ENCODE measurements at places on chromosomes 4 and X.

DNA sequence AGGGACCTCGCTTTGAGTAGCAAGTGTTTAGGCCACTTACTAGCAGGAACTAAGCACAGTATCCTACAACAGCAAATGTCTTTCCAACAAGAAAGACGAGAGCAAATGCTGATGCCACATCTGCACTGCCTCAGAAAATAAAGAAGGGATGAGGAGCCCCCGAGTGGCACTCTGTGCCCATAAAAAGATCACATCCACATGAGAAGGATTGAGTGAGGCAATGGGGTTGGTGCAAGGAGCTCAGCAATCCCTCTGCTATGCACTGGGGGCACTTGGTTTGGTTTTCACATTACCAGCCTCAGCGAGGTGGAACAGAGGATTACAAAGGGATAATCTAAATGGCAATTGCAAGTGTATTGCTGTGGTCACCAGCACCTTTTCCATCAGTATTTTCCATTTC lies 252.8 kb upstream of the SLC7A11 start:
- DNase-seq = no peak

DNA sequence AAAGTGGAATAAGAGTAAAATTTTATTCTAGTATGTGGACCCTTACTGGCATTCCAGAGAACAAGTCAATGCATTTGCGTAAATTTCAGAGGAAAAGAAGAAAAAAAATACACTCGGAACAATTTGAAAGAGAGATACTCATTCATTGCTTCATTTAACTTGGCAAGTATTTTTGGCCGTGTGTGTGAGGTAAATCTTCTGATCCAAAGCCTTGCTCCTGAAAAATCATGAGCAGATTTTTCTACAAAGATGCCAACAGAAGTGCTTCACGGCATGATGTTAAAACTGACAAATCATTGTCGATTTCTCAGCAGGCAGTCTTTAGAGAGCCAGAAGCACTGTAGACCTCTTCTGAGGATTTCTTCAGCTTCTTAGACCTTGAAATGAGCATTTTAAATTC lies 194.0 kb downstream of the COX18 start:
- no peak for DNase-seq

DNA sequence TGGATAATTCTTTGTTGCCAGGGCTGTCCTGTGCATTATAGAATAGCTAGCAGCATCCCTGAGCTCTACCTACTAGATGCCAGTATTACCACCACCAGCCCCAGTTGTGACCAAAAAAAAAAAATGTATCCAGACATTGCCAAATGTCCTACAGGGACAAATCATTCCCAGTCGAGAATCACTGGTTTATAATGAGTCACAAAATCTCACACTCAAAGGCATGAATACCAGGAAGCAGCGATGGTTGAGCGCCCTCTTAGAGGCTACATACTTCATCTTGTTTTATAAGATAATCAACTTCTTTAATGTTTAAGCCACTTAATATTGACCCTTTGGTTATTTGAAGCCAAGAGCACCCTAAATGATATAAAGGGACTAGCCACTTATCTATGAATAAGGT lies 297.3 kb downstream of the DHX15 start:
- DNase-seq = no peak

DNA sequence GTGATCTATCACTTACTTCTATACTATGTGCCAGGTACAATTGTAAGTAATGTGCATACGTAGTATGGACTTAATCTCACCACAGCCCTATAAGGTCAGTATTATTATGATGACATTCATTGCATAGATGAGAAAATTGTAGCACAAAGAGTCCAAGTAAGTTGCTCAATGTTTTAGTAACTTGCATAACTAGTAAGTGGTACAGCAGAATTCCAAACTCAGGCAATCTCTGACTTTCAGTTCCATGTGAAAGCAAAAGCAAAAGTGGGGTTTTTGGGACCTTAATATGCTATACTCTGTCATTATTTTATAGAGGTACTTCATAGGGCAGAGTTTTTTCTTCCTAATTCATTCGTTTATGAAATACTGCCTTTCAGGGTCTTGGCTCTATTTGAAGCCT lies 188.8 kb upstream of the VEGFC start:
- no peak for DNase-seq

GRCh38 chrX:131650637-131651410 lies 107.0 kb downstream of the OR13H1 start:
- DNase-seq = no peak

- no peak for DNase-seq
Measured at GRCh38 chr4:39390603-39391002, 16.1 kb upstream of the KLB start.

- no peak for DNase-seq
Measured at GRCh38 chr4:24164054-24164693, 274.3 kb upstream of the PPARGC1A start.

- DNase-seq = no peak
Measured at GRCh38 chrX:129717892-129718291, 20.9 kb upstream of the XPNPEP2 start.

GRCh38 chrX:113933931-113934330 lies 650.0 kb upstream of the HTR2C start:
- DNase-seq = no peak

GRCh38 chr4:180280076-180280475 lies 1963.1 kb upstream of the TENM3 start:
- no peak for DNase-seq

DNA sequence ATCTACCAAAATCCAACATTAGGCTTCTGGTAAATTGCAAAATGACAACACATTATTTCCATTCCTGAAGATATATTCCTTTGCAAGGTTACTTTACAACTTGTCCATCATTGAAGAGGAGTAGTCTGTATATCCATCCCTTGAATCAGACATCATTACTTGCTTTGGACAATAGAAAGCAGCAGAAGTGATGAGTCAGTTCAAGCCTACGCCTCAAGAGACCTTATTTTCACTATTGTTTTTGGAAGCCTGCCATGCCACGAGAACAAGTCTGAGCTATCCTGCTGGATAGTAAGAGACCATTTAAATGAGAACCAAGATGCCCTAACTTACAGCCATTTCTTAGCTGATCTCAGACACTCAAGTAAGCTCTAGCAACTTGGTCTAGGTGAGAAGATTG lies 246.0 kb upstream of the HHIP start:
- no peak for DNase-seq

DNA sequence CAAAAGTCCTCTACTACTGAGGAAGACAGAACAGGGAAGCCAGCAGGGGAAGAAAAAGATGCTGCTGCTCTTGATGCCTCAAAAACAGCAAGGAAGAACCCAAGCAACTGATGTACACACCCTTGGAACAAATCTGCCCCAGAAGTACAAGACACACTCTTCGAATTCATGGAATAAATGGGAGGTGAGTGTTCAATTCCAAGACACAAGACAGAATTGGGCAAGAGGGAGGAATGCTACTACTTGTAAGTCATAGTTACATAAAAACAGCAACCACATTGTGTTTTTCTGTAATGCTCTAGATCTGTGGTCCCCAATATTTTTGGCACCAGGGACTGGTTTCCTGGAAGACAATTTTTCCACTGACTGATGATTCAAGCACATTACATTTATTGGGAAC lies 58.0 kb upstream of the H2AZ1 start:
- no peak for DNase-seq

DNA sequence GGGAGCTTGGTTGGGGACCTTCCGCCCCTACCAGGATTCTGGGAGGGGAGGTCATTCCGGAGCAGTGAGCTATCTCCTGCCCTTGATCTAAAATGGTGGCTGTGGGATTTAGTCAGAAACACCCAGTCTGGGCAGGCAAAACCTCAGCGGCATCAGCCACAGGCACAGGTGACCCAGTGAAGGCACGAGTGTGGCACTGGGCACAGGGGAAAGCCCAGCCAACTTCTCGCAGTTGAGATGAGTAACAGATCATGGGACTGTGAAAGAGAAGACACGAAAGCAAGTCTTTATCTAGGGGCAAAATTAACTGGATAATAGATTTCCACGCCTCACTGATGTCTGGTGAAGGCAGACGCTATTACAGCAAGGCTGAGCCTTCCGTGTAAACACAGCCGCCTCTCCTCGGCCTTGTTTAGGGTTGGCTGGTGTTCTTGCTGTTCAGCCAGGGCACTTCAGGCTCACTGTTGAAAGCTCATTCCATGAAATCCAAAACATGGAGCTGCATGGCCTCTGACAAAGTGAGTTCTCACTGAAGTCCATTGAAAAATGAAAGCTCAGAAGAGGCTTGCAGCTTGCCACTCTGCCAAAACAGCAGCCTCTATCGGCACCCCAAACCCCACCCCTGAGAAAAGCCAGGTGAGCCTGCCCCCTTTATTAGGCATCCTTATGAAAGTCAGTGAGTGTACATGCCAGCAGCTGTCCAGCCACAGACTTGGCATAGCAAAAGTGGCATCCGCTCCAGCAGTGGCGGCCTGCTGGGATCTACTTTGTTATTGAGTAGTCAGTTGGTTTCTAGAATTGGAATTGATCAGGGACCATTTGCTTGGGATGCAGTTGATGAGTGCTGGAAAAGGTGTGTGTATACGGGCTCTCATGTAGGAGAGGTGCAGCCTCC lies 102.3 kb upstream of the MTM1 start:
- no peak for DNase-seq

- DNase-seq = no peak
Measured at GRCh38 chrX:15437724-15438123, 53.5 kb upstream of the VEGFD start.

- no peak for DNase-seq
Measured at GRCh38 chr4:82500435-82501153, 61.2 kb downstream of the TMEM150C start.

- DNase-seq = no peak
Measured at GRCh38 chr4:687971-688853, 739 bp downstream of the SLC49A3 start.

- DNase-seq = no peak
Measured at GRCh38 chr4:41546638-41547037, 8.7 kb downstream of the LIMCH1 start.

- DNase-seq = no peak
Measured at GRCh38 chr4:27662426-27662825, 801.8 kb downstream of the STIM2 start.

DNA sequence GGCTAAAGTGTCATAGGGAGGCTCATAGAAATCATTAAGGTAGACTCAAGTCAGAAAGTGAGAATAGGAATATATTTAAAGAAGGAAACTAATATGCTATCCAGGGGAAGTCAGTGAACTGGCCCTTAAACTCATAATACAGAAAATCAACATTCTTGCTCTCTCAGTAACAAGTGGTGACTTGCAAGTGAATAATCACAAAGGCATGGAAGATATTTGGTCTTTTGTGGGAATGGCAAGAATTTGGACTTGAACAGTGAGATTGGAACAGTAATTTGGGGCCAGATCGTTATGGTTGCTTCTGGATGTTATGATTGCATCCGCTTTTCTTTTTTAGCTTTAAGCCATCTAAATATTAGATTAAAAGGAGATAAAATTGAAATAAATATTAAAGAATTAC lies 103.8 kb downstream of the TBC1D19 start:
- no peak for DNase-seq

DNA sequence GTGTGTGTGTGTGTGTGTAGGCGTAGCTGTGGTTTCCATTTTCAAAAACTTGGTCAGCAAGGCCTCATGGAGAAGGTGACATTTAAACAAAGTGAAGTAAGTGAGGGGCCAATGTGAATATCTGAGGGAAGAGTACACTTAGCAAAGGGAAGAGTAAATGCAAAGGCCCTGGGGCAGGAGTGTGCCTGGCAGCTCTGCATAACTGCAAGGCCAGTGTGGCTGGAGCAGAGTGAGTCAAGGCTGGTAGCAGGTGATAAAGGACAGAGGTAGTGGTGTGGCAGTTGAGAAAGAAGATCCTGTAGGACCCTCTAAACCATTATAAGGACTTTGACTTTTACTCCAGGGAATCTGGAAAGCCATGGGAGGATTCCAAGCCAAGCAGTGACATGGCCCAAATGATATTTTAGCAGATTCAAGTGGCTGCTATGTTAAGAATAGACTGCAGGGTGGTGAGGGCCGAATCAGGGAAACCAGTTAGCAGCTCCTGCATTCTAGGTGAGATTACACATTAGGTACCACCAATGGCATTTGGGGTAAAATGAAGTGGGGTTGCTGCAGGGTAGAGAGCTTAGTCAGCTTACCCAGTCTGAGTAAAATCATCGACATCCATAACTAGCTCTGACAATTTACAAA lies 5.9 kb upstream of the TBC1D1 start:
- no peak for DNase-seq

- DNase-seq = no peak
Measured at GRCh38 chrX:20015422-20015821, 24.6 kb upstream of the BCLAF3 start.

DNA sequence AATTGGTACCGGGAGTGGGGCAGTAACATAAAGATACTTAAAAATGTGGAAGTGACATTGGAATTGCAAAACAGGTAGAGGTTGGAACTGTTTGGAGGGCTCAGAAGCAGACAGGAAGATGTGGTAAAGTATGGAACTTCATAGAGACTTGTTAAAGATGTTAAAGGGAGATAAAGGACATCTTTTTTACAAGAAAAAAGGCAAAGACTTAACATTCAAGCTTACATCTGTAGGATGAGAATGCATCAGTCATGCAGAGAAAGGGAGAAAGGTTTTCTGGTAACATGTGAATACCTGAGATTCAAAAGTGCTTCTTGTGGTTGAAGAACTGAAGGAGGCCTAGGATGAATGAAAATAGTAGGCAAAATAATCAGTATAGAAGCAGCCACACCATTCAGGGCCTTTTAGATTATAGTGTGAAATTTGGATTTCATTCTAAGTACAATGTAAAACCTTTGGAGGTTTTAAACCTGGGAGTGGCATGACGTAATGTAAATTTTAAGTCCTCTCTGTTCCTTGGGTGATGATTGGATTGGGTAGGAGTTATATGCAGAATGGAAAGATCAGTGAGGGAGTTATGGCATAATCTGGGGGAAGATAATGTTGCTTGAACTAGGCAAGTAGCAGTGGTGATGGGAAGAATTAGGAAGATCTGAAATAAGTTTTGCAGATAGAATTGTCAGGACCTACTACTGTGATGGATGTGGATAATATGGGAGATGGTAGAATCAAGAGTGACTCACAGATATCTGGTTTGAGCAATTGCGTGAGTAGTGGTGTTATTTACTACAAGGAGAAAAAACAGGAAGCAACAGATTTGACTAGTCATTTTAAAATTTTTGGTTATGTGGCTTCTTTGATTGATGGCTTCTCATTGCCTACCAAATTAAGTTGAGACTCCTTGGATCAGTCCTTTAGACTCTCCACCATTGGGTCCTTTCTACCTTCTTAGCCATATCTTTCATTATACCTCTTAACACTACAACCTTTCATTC lies 138.7 kb downstream of the VSIG4 start:
- DNase-seq = no peak

- DNase-seq = no peak
Measured at GRCh38 chr4:147578593-147578992, 38.6 kb upstream of the TMEM184C start.

- DNase-seq = no peak
Measured at GRCh38 chrX:153681175-153681574, 6.6 kb upstream of the SLC6A8 start.

DNA sequence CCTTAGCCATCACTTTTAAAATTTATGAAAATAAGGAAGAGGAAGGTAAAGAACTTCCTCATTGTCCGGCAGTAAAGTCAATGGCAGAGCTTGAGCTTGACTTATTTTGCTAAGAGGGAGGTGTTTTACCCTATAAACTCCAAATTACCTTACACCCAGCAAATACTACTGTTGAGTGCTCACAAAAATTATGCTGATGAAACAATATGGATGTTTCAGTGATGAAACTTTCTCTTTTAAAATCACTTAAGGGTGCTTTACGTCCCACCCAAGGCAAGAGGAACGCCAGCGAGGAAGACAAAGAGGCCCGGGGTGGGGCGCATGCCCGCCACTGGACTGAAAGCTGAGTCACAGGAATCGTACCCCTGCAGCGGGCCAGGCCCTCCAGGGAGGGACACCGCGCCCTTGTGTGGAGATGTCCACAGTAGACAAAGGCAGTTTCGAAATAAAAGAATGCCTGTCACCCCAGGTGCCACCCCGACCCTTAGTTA lies 560 bp upstream of the TMSB4X start:
- DNase-seq = no peak
